Mesenchymal stem cell (in vitro differentiated cells and primary cell): ENCODE measurements at places on chromosomes 2 and 18.

GRCh38 chr2:3656762-3657721 lies 958 bp upstream of the ALLC start:
- DNase-seq: peak; percentile 59

- peak; percentile 52 for DNase-seq
These were observed 338.4 kb upstream of the SLC39A10 start for GRCh38 chr2:195318440-195319111.

GRCh38 chr2:239467281-239467955 lies 66.6 kb upstream of the HDAC4 start:
- DNase-seq: no peak

DNA sequence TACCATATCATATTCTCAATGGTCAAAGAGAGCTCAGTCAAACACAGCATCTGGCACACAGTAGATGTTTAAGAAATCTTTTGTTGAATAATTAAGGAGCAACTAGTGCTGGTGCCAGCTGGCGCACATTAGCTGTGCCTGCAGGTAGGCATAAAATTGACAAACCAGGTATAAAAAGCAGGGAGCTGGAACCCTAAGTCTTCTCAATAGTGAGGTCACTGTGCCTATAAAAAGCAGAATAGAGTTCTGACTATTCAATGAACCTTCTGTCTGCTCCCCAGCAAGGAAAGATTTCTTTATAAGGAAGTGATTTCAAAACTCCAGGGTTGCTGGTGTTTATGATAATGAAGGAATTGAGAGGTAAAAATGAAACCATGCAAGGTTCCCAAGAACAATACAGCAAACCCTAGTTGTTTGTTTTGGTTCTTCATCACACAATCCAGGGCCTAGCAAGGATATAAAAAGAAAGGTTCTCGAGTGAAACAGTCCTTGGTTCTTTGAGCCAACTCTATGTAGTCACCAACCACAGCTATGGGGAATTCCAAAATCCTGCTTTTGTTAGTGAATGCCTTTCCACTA lies 76.1 kb downstream of the THADA start:
- peak; percentile 85 for DNase-seq

DNA sequence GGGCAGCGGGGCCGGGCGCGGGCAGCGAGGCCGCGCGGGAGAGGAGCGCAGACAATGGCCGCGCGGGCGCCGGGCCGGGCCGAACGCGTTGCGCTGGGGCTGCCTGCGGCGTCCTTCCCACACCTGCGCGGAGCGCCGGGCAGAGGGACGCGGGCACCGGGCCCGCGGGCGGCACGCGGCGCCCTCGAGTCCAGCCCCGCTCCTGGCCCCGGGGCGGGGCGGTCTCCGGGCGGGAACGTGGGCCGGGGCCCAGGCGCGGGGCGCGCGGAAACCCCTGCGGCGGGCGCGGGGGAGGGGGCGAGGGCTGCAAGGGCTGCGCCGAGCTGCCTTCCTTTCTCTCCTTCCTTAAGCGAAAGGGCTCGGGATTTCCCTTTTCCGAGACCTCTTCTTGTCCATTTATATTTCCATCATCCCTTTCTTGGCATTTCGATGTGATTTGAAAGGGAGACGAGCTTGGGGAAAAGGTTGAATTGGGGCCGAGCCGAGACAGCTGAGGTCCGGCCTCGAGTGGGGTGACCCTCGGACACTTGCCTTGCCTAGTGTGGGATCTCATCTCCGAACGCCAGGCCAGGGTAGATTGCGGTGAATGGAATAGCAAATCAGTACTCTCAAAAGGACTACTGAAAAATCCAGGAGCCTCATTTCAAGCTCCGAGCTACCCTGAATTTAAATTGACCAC lies 676 bp downstream of the KLHL23 start:
- peak; percentile 22 for DNase-seq

DNA sequence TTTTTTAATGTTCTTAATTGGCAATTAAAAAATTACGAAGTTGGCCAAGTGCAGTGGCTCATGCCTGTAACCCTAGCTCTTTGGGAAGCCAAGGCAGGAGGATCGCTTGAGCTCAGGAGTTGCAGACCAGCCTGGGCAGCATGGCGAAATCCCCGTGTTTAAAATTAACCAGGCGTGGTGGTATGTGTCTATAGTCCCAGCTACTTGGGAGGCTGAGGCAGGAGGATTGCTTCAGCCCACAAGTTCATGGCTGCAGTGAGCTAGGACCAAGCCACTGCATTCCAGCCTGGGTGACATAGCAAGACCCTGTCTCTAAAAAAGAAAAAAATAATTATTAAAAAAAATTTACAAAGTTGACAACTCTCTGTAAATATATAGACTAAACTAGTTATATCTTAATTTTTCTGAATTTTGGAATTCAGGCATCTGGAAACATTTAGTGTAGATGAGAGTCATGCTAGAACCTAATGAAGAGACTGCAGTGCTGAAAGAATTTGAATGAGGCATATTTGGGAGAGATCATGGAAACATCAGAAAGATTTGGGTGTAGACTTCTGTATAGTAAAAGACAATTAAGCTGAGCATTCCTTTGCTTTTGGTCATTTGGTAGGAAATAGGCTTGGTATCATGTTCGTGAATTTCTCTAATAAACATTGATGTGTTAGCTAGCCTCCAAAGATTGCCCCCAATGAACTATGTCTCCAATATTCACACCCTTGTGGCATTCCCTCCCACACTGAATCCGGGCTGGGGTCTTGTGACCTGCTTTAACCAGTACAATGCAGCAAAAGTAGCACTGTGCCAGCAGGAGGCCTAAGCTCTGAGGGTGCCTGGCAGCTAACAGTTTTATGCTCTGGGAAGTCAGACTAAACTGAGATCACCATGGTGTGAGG lies 4.2 kb upstream of the ROCK1 start:
- DNase-seq: peak; percentile 29

DNA sequence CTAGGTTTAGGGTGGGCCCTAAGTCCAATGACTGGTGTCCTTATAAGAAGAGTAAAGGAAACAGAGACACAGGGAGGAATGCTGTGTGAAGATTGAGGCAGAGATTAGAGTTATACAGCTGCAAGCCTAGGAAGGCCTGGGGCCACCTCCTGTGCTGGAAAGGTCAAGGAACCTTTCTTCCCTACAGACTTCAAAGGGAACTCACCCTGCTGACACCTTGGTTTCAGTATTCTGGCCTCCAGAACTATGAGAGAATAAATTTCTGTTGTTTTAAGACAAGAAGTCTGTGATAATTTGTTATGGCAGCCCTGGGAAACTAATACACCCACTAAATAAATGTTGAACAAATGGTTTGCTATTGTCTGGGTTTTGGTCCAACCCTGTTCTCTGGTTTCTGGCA lies 102.3 kb upstream of the NEUROD1 start:
- DNase-seq: no peak

GRCh38 chr2:216992056-216992675 lies 132.3 kb upstream of the TNP1 start:
- DNase-seq: peak; percentile 60

DNA sequence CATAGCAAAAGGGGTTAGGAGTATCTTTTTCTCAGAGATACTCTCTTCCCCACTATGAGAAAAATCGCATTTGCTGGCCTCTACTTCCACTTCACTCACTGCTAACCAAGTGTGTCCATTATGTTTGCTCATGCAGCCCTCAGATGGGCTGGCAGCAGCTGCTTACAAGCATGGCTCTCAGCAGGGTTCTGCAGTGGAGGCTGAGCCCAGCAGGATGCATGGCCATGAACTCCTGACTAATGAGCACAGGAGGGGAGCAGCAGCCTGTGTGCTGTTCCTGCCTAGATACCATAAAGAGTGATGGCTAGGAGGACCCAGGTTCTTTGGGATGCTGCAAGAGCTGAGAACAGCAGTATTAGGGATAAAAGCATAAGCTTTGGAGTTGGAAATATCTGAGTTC lies 316.9 kb upstream of the THSD7B start:
- DNase-seq: no peak

- peak; percentile 67 for DNase-seq
These were observed 3.3 kb downstream of the TWSG1 start for GRCh38 chr18:9337873-9338272.

- DNase-seq: no peak
These were observed 7.7 kb upstream of the SERPINB8 start for GRCh38 chr18:63962137-63962536.

DNA sequence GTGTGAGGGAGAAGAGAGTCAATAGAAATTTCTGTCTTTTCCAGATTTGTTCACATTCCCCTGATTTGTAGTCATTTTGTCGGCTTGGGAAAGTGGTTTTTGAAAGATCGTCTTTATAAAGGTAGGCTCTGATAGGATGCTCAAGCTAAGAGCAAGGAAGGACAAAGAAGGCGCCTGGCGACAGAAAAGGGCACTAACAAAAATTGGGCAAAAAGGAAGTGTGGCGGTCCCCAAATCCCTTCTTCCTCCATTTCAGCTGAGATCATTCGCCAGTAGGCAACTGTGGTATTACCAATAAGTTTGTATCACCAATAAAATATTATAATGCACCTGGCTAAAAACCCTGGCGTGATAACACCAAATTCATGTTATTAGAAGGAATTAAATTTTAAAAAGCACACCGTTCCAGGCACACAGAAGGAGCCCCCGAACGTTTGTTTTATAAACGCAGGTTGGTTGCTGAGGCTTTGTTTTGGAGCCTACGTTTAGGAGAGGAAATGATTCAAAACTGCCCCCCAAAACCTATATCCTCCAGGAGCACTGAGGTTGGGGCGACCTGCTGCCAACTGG lies 756 bp upstream of the PTPN4 start:
- DNase-seq: no peak

DNA sequence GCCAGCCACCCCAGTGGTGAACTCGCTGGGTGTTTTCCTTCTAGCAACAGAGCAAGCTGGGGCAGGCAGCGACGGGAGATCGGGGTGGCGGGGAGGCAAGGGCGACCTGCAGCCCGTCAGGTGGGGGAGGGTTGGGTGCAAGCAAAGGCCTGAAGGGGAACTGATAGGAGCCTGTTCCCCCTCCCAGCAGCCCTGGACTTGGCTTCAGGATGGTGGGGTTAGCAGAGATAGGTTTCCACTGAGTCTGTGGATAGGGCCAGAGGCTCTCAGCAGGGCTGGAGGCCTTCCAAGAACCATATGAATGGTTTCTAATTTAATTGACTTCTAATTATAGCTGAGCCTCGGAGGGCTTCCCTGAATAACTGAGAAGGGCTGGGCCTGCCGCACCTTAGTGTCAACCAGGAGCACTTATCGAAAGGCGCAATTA lies 55.3 kb downstream of the EDAR start:
- no peak for DNase-seq

DNA sequence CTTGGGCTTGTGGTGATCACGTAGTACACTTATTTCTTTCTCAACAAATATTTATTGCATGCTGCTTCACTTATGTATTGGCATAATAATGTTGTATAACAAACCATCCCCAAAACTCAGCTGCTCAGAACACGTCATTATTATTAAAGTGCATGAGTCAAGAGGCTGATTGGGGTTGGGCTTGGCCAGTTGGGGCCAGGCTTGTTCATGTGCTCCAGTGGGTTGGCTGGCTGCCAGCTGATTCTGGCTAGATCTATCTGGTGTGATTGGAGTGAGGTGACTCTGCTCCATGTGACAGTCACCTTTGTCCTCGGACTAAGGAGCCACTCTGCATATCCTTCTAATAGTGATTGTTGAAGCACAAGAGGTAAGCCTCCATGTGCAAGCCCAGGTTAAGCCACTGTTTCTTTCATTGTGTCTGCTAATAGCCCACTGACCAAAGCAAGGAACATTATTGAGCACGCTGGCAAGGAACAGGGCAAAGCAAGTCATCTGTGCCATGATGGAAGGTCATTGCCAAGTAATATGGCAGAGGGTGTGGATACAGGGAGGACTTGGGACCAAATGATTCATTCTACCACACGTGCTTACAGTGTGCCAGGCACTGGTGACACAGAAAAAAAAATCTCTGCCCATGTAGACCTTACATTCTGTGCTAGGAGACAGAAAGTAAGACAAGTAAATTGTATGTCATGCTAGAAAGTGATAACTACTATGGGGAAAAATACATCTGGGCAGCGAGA lies 63.3 kb upstream of the TMEM182 start:
- no peak for DNase-seq

GRCh38 chr2:233807215-233807865 lies 29.2 kb downstream of the MROH2A start:
- no peak for DNase-seq

DNA sequence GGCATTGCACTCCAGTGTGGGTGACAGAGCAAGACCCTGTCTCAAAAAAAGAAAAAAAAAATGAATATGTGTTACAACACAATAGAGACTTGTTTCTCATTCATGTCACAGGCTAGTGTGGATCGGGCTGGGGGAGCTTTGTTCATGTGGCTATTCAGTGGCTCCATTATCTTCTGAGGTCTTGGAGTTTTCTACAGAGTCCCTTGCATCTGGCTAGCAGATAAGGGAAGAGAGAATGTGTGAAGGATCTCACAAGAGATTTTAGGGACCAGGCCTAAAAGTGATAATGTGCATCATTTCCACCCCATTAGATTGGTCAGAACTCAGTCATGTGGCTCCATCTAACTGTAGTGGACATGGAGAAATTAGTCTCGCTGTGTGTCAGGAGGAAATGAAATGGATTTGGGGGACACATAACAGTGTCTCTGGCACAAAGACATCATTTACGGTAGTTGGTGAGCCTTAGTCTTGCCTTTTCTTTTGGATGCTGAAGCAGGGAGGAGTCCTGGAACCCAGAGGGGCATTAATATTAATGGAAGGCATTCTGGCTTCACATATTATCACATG lies 32.4 kb upstream of the CASP10 start:
- no peak for DNase-seq

DNA sequence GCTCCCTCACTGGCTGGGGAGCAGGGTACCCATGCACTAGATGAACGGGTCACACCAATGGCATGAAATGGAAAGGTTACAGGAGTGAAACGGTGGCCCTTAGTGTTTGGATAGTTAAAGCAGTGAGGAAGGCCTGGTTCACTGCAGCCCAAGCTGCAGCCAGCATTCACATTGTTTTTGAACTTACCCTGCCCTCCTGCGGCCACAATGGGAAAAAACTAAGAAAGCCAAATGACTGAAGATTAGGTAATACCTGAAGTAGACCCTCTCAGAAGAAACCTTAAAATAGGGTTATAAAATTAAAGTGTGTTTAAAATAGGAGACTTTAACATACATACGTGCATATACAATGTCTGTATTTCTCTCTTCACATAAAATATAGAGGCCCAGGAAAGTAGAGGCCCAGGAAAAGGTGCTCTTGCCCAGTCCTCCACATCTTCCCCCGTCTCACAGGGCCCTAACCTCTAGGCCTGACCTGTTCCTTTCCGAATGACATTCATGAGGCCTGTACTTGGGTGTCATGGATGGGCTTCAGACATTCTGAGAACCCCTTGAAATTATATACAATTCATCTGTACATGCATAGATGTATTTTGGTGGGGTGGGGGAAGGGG lies 33.3 kb downstream of the DOK1 start:
- peak; percentile 79 for DNase-seq

DNA sequence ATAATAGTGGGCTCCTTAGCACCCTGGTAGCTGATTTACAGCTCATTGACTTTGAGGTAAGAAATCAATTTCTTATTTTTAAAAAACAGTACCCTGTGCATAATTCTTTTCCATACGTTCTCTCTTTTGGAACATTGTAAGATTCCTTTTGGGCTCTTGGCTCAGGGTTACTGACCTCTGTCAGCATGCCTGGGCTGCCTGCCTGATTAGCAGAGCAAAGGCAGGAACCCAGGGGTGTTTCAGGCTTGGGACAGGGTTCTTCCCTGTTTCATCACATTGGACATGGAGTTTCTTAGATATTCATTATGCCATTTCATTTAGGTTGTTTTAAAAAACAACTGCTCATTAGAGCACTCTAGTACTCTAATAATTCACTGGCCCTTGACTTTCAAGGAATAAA lies 73.8 kb upstream of the ITM2C start:
- DNase-seq: no peak

GRCh38 chr2:148528356-148529064 lies 116.0 kb upstream of the EPC2 start:
- no peak for DNase-seq
